ENCODE measurements at places on chromosomes 4 and X.

DNA sequence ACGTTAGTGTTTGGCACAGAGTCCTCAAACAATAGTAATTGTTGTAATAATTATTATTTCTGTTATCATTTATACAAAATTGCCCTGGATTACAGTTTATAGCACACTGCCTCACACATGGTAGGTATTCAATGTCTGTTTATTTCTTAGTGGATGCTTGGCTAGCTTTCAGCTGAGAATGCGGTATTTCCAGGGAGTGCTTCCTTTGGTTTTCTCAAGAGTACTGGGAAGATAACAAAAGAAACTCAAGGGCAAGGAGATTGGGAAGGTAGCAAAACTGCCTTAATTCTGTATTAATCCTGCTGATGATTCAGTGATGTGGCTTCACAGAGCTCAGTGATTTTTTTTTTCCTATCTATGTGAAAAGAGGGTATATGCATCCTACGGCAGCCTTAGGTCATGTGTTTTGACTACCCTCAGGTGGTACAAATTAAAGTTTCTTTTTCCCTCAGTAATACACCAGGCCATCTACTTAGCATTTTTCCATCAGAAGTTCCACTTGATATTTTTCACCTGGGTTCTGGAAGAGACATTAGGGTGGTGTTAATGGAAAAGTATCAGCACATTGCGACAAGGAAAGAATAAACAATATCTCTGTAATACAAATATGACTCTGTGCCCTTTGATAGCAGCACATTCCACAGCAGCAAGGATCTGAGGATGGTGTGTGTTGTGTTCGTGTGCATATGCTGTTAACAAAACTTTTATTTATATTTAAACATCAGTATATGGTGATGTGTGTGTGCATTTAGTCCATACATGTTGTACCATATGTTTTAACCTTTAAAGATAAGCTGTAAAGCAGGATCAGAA is 124.3 kb upstream of the RASGEF1B start:
- no peak for DNase-seq

- DNase-seq: no peak
These were observed 627.8 kb downstream of the ADGRL3 start for GRCh38 chr4:61827907-61828391.

GRCh38 chrX:113959912-113960626 is 623.8 kb upstream of the HTR2C start:
- no peak for DNase-seq

- DNase-seq: no peak
These were observed 618.2 kb upstream of the PCDH10 start for GRCh38 chr4:132530861-132531260.

GRCh38 chr4:54588404-54588803 is 69.4 kb upstream of the KIT start:
- no peak for DNase-seq

DNA sequence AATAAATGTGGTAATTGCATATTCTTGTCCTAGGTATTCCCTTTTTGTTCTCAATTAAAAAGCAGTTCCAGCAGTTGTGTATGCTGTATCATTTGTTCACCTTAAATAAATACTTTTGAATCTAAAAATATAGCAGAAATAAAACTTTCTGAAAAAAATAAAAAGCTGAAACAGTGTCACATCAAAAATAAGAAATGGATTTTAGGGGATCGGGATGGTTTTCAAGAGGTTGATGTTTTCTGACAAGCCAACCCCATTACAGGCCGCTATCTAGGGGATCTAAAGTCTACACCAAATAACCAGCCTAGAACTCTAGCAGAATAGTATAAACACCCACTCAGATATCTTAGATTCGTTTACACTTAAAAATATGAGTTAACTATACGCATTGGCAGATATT is 95.4 kb upstream of the MAML3 start:
- peak; percentile 34 for DNase-seq

GRCh38 chr4:74088396-74088795 is 10.6 kb downstream of the CXCL2 start:
- no peak for DNase-seq

DNA sequence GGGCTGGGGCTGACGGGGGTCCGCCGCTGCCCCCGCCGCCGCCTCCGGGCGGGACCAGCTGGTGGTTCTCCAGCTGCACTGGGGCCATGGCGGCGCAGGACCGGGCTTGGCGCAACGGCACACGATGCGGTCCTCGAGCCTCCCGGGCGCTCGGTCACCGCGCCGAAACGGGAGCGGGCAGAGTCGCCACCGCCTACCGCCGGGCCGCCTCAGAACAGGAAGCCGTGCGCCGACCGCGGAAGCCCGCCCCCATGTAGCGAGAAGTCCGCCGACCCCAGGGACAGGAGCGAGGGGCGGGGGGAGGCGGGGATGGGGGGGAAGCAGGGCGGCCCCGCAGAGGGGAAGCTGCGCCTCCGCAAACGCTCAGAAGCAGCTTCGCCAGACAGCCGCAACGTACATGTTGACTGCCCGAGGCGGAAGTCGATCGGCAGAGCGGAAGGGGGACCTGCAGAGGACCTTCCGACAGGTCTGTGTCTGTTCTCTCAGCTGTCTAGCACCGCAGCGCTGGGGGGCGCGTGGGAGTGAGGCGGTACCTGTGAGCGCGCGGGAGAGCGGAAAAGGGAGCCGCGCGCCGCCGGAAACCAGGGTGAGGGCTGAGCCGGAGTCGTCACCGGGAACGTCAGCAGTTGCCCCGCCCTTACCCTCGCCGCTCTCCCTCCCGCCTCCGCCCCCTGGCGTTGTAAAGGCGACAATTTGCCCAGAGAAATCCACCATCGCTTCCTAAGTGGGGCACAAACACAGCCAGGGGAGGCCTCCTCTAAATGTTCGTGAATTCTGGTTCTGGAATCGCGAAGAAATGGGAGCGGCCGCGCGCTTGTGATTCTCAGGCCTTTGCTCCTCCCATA is at the start of gene MED14:
Gene MED14, minus strand, starts transcription at position 218 of the 845 bp plus-strand sequence. Its CDS starts 130 bp downstream, at position 88.
- peak; percentile 55 for DNase-seq

- no peak for DNase-seq
These were observed 29.5 kb downstream of the PF4 start for GRCh38 chr4:73952352-73952751.

DNA sequence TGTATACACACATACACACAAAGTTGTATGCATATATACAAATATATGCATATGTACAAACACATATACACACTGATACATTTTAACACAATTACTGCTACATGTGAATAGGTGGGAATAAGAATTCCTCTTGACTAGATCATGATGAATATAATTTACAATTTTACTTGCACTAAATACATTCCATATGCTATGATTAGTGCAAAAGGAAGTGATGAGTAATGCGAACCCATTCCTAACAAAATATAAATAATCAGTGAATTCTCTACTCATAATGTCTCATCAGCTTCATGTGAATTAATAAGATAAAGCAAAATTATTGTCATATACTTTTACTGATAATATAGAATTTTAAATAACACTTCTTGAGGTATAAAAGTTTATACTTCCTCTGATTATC is 1077.3 kb upstream of the PCDH10 start:
- DNase-seq: no peak

- no peak for DNase-seq
These were observed 1385.6 kb upstream of the ADGRL3 start for GRCh38 chr4:59814402-59815010.

DNA sequence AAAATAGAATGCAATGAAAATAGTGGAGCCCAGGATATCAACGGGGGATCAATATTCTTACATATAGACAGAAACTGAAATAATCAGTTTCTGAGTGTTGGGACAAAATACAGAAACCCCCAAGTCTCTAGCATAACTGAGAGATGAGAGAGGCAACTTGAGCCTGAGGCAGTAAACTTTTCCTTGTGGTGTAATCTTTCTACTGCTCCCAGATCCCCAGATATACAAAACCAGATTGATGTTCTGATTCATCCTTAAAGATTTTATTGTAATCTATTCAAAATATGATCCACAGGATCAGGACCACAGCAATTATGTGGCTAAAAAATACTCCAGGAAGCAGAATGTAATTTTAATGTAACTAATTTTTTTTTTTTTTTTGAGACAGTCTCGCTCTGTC is 2282.6 kb downstream of the ARAP2 start:
- DNase-seq: peak; percentile 9

DNA sequence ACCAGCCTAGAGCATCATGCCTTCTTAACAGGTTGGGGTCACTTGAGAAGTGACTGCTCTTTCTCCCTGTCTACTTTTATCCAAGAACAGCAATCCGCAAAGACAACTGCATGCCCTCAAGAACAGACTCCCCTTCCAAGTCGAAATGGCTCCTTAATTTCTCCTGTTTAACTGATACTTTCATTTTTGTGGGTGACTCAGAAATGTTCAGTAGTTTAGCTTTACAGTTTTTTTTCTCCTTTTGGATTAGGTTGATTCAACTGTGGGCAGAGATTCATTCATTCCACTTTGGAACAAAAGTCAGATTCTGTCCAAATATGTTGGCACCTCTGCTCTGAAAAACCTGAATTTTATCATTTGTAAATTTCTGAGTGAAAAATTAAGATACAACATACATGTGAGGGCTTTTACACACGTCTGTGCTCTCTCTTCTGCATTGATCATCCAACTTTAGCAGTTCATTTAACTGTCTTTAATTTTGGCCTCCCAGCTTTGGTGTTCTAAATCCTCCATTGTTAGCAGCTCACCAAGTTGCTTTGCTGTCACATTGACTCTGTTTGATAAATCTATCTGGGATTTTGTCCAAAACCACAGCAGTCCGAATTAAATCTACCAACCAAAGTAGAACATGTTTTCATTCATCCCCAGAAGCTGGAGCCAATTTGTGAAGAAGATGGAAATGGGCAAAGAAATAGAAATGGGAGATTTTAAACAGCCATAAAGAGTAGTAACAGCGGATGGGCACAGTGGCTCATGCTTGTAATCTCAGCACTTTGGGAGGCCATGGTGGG is 50.0 kb downstream of the HOPX start:
- peak; percentile 83 for DNase-seq

DNA sequence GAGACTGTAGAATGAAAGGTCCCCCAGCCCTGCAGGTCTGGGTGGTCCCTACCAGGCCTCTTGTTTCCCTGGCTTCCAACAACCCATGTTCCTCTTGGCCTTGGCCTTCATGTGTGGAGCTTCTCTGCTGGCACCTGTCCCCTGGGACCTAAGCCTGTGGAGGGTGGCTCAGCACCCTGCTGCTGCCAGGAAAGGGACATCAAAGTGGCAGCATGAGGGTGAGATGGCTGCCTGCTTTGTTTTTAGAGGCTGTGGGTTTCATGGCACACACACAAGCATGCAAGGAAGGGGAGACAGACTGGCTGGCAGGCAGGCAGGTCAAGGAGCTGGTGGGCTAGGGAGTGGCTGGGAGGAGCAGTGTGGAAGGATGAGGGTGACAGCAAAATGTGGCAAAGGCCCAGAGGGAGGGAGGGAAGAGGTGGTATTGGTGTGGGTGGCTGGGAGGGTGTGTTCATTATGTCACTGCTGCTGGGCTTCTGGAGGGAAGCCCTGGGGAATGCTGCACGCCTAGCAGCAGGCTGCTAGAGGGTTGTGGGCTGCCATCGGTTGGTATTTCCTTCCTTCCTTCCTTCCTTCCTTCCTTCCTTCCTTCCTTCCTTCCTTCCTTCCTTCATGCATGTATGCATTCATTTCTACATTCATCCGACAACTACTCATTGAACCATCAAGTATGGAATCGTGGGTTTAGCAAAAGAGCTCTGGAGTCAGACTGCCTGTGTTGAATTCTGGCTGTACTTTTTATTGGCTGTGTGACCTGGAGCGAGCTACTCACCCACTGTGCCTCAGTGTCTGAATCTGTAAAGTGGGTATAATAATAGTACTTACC is 128.7 kb upstream of the PJA1 start:
- DNase-seq: no peak

- DNase-seq: no peak
These were observed 37.2 kb downstream of the WDR44 start for GRCh38 chrX:118383120-118383519.

GRCh38 chr4:8708401-8709021 is 115.9 kb downstream of the CPZ start:
- no peak for DNase-seq

GRCh38 chr4:15100994-15101695 is 98.9 kb downstream of the CPEB2 start:
- no peak for DNase-seq

- no peak for DNase-seq
These were observed 69.8 kb downstream of the ZFX start for GRCh38 chrX:24219320-24219719.

DNA sequence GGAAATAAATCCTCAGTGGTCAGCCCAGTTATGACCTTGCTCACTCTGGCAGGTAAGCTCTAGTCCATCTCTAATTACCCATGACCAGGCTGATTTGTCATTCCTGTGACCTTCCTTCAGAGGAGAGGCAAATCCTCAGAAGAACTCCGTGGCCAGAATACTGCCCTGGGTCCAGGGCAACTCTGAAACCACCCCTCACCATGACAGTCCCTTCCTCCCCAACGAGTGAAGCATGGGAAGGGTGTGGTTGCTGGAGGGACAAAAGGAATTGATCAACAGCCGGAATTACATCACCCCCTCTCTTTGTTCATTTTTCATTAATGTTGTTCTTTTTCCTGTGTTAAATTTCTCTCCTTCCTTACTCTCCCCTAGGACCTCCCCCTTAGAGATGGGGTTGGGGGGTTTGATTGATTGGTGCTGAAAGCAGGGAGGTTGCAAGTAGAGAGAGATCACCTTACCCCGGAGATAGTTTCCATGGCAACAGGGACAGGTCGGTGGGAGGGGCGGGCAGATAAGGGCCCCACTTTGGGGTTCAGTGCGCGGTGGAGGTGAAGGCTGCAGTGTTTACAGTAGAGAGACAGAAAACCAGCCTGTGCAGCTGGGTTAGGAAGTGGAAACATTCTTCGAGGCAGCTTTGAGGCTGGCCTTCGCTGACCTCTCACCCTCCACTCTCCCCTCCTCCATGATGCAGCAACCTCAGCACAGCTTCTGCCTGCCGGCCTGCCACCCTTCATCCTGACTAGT is 647.4 kb downstream of the BCOR start:
- DNase-seq: no peak

- DNase-seq: no peak
These were observed 289.3 kb upstream of the PABPC4L start for GRCh38 chr4:134490863-134491262.

DNA sequence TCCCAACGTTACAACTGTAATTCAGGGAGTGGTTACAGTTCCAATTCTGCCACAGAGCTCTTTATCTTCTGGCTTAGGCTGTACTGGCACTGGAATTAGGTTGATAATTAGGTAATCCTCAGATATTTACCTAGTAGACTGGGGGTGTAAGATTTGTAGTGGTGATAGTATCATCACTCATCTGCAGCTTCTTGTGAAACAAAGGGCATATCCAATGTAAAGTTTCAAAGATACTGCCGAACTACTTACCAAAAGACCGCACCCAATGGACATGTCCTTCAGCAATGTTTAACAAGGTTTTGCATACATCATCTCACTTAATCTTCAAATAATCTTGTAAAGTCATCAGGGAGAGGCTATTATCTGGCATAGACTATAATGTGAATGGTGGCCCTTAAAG is 20.8 kb downstream of the ADGRG4 start:
- no peak for DNase-seq

DNA sequence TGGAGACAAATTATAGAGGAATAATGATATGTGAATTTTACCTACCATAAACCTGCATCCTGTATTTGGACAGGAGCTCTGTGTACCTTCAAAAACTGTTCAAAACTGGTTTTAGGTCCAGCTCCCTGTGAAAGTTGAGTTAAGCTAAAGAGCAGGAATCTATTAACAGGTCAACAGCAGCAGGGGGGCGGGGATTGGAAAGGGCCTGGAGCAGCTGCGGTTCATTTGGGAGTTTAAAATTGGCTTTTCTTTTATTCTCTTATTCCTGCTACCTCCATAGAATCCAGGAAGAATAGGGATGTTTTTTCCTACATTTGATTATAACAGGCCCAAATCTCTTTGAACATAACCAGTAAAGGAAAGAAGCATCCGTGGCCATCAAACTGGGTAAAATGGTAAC is 23.8 kb downstream of the SHROOM3 start:
- peak; percentile 44 for DNase-seq

Measured in astrocyte of the cerebellum (primary cell).